EL (cell line): ENCODE measurements at places on chromosomes 1 and 21.

DNA sequence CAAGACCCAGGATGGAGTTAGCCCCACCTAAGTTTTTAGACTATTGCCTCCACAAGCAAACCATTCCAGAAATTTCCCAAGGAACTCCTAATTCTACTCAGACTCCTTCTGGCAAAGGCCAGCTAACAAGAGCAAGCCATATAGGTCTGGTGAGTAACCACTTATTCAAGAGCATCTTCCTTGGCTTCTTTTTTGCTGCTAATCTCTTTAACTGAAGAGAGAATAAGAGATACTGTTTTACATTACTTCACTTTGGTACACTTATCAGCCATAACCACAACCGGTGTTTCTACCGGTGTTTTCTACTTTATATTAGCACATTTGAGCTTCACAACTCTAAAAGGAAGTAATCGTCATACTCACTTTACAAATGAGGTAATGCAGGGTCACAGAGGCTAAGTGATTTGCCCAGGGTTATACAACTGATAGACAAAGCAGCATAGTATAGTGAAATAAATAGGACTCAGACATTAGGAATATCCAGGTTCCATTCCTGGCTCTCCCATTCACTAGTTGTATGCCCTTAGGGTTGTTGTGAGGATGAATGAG, 1.7 kb upstream of the EPS15 start:
- DNase-seq = no peak

DNA sequence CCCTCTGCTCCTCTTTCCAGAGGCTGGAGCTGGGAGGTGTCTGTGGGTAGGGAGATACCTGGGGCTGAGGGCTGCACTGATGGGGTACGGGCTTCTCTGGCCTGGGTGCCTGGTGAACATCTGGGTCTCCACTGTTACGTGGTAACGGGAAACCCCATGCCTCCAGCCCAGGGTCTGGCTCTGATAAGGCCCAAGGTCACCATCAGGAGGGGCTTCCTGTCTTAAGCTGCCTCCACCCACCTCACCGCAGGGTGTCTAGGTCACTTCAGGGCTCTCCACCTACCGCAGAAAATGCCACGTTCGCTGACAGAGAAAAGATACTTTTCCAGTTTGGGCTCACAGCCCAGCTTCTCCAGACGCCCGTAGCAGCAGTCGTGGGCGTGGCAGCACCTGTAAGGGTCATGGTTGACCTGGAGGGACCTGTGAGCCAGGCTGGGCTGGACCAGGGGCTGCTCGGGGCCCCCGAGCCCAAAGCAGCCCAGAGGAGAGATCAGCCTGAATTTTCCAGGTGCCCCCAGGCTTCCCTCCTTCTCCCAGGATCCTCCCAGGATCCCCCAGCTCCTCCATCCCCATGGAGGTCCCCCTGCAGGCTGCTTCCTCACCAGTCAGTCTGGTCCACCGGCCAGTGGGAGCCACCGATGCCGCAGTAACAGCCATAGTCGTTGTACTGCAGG, 1.3 kb downstream of the PLA2G2E start:
- DNase-seq = no peak

DNA sequence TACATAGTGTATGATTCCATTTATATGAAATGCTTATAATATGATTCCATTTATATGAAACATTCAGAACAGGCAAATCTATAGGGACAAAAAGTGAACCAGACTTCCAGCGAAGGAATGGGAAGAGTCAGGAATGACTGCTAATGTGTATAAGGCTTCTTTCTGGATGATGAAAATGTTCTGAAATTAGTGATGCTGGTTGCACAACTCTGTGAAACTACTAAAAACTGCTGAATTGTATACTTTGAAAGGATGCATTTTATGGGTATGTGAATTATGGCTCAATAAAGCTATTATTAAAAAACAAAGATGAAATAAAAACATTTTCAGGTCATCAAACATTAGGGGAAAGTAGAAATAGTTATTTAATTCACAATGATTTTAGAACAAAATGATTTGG, 14.1 kb upstream of the IL24 start:
- no peak for DNase-seq

DNA sequence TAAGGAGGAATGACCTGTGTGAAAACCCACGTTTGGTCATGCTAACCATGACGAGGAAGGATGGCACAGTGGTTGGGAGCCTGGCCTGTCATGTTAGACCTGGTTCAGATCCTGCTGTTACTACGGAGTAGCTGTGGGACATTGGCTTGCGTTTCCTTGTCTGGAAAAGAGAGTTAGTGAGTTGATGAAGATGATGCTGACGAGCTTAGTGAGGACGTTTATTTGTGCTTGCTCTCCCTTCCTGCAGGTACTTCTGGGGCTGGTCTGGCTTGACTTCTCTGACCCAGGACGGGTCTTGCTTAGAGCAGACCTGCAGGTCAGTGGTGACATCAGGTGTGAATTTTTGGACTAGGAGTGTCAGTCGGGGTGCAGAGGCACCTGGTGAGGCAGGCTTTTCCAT, 14.7 kb downstream of the GALNT2 start:
- no peak for DNase-seq

DNA sequence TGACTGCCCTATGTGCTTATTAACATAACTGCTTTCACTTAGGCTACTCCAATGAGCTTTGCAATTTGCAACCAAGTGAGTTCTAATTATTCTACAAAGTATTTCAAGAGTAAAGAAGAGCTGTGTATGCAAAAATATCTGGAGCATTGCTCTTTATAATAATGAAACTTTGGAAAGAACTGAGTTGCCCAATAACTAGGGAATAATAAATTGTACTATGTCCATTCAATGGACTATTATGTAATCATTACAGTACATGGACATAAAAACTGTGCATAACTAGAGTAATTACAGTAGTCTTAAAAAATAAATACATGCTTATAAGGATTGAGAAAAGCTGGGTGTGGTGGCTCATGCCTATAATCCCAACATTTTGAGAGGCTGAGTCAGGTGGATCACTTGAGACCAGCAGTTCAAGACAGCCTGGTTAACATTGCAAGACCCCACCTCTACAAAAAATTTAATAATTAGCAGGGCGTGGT, 70.3 kb upstream of the JAK1 start:
- DNase-seq = no peak

- no peak for DNase-seq
Measured at GRCh38 chr1:19412654-19413053, 72.7 kb downstream of the CAPZB start.

GRCh38 chr1:26833432-26834405, 7.2 kb downstream of the ZDHHC18 start:
- DNase-seq = no peak
